CD4-positive, alpha-beta T cell treated with Interferon gamma for 1 hour (primary cell): ENCODE measurements at places on chromosomes 4 and X.
A peak's percentile ranks its signal among the peaks of the same experiment; 100 is the strongest.

DNA sequence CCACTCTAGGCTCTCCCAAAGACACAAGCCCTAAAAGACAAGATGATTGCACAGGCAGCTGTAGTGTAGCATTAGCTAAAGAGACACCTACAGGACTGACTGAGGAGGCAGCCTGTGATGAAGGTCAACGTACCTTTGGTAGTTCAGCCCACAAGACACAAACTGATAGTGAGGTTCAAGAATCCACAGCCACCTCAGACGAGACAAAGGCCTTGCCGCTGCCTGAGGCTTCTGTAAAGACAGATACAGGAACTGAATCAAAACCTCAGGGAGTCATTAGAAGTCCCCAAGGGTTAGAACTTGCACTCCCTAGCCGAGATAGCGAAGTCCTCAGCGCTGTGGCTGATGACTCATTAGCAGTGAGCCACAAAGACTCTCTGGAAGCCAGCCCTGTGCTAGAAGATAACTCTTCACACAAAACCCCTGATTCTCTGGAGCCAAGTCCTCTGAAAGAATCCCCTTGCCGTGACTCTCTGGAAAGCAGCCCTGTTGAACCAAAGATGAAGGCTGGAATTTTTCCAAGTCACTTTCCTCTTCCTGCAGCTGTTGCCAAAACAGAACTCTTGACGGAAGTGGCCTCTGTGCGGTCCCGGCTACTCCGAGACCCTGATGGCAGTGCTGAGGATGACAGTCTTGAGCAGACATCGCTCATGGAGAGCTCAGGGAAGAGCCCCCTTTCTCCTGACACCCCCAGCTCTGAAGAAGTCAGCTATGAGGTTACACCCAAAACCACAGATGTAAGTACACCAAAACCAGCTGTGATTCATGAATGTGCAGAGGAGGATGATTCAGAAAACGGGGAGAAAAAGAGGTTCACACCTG is 306.3 kb downstream of the ANK2 start:
- peak; percentile 38 for DNase-seq

- DNase-seq, result no peak
Measured at GRCh38 chr4:26260571-26260970, 60.2 kb upstream of the RBPJ start.

GRCh38 chrX:117996918-117997480 is 119.6 kb downstream of the KLHL13 start:
- DNase-seq, result no peak

GRCh38 chr4:43380093-43380492 is 487.6 kb downstream of the GRXCR1 start:
- no peak for DNase-seq

DNA sequence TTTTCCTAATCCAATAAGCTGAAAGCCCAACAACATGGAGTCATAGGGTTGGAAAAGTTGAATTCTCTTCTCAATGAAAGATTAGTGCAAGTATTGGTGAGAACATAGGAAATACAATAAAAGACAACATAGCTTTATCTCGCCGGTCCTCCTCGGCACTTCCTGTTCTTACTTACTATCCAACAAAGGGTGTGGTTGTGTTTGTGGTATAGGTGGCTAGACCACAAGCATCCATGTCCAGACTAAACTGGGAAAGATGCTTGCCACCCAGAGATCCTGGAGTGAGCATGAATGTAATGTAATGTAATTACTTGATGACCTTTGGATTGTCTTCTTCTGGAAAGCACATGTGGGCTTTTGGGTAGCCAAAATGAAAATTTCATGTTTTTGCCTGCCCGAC is 223.8 kb downstream of the CPE start:
- DNase-seq, result no peak

DNA sequence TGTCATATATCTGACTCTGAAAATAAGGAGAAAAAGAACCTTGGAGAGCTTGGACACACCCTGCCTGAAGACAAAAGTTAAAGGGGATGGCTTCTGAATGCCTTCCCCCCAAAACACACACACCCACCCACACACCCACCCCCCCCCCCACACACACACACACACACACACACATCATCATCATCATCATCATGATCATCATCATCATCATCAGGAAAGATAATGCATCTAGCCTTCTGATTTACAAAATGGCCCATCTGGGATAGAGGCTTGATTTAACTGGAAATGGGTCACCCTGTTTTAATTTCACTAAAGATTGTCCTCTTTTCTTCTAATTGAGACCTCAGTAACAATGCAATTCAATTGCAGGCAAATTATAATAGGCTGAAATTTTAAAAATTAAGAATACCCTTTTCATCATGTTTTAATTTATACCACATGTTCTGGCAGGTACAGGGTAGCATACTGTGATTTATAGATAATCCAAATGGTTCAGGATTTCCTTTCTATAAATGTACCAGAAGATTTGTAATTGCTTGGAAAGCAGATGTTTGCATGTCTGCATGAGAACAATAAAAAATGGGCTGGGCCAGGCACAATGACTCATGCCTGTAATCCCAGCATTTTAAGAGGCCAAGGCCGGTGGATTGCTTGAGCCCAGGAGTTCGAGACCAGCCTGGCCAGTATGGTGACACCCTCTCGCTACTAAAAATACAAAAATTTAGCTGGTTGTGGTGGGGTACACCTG is 56.5 kb downstream of the TRIM2 start:
- DNase-seq, result no peak

DNA sequence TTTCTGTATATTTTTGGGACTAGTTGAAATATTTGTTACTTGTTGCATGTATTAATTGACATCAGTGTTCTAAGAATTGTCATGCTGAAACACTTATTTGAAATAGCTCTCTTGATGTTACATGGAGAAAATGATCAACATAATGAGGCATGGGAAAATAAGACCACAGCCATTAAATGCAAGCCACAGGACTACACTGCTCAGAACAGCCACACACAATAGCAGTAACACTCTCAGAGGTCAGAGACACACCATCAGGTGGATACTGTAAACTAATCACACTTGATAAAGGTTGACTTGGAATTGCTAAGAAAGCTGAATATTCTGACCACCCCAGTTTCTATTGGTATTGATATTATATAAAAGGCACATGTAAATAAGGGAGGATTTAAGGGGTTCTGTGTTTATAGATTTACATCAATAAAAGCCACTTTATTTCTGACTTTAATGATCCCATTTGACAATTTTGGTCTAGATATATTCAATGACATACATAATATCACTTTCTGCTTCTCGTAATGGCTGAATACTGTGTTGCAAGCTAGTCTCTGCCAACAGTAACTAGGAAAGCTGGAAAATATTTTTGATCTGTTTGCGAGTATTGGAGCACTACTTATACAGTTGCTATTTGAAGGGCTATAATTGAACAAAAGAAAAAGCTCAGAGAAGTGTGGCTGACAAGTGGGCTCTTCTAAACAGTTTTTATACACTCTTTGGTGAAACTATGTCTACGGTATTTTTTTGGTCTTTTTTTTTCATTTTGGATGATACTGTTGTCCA is 876.5 kb upstream of the INTU start:
- DNase-seq, result no peak

DNA sequence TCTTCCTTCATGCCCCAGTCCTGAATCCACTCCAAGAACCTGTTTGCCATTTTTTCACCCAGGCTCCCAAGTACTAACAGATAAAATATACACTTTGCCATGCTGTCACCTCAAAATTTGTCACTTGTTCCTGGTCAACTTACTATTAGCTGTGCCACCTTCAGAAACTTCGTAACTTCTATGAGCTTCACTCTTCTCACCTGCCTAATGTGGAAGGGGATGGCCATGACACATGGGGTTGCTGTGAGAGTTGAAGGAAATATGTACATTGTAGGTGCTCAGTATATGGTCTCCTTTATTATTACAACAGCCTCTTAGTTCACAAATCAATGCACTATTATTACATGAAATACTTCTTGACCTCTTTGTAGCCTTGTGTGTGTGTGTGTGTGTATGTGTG is 10.4 kb downstream of the TMSB4X start:
- no peak for DNase-seq

DNA sequence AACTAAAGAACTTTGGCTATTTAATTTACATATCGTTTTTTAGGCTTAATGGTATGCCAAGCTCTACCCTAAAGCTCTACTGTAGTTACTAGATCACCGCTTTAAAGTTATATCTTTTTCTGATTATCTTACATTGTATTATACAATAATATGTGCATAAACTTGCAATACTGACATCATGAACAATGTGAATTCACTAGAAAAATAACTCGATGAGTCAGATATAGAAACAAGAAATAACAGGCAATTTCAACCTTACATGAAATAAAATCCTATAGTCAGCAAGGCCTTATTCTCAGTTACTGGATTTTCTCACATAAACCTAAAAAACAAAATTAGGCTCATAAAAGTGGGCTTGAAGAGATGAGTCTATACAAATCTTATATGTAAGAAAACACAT is 32.5 kb downstream of the PDGFC start:
- no peak for DNase-seq

- no peak for DNase-seq
Measured at GRCh38 chr4:74322301-74322700, 14.0 kb downstream of the EPGN start.

DNA sequence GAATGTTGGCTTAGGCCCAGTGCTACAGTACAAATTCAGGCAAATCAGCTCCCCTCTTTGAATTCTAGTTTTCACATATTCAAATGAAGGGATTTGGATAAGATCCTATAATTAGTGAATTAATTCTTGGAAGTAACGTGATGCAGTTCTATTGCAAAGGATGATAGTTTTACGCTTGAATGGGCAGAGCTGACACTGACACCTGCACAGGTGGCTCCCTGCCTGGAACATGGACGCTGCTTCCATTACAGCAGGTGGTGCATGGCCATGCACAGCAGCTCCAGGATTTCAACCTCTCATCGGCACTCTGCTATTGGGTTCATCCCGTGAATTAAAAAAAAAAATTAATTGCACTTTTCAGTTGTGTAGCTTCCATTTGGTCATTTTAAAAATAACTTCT is 28.4 kb upstream of the RPS6KA6 start:
- no peak for DNase-seq

GRCh38 chr4:169215656-169216055 is 55.1 kb downstream of the SH3RF1 start:
- no peak for DNase-seq
